ENCODE measurements at places on chromosomes 6 and 20.

DNA sequence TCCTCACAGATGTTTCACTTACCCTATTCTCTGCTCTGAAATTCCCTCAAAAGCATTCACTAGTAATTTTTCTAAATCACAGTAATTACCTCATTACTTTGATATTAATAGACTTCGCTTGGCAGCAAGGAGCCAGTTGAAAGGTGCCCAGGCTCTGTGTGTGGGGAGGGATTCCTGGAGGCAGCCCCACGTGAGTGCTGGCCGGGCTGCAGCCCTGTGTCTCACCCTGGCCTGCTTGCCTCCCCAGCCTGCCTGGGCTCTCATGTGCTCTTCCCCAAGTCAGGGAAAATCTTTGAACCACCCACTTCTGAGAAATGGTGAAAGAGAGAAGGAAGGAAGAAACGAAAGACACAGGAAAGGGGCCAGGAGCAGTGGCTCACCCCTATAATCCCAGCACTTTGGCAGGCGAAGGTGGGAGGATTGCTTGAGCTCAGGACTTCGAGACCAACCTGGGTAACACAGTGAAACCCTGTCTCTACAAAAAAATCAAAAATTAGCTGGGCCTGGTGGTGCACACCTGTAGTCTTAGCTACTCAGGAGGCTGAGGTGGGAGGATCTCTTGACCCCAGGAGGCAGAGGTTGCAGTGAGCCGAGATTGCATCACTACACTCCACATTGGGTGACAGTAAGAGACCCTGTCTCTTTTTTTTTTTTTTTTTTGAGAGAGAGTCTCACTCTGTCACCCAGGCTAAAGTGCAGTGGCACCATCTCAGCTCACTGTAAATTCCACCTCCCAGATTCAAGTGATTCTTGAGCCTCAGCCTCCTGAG, 20.0 kb upstream of the SNTA1 start:
- DNase-seq = no peak

DNA sequence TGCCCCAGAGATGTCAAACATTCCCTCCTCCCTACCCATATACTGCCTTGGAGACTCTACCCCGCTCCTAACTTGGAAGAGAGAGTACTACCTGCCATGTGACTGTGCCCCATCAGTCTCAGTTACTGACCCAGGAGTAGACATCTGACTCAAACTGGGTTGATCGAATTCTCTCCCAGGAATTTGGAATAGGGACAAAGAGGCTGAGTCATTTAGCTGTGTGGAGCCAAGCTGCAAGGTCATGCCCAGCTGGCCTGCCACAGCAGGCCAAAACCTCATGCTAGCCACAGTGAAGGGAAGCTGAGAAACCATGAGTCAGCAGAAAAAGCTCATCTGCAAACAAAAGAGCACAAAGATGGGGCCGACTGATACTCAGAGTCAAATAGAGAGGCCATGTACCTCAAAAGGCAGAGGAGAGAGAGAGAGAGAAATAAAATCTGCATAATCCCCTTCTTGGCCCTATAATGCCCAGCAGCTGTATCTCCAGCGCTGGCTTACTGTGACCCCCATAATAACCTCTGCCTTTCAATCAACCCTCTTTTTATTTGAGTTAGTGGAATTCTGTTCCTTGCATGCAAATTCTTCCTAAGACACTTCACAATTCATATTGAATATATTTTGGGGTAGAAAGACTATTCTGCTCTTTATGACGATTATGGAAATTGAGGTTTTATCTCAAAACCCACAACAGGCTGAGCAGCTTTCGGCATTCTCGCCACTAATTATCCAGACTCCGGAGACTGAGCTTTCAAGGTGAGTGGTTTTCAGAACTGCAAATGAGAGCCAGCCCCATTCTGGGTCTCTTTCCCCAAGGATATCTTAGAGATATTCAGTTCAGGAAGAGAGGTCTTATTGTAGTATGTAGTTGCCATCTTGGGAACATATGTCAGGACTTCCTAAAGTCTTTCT, 21.4 kb upstream of the AKIRIN2 start:
- peak; percentile 98 for DNase-seq

- DNase-seq = peak; percentile 15
Measured at GRCh38 chr20:33299111-33299603, 16.1 kb downstream of the BPIFB1 start.

DNA sequence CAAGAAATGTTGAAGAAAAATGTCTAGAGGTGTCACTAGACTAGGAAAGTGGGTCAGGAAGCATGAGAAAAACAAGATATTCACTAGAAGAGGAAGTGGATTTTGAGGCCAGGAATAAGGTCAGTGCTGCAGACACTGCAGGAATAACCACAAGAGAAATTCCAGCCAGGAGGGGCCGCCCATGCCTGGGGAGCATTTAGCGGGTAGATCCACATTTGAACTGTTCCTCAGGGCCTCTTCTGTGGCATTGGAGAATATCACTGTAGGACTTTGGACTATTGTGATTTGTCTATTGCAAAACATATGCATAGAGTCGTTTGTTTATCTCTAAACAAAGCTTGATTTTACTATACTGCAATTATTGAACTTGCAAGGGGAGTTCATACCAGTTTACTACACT, 49.6 kb upstream of the CCDC28A start:
- peak; percentile 16 for DNase-seq

- DNase-seq = no peak
Measured at GRCh38 chr6:1231941-1232340, 80.0 kb upstream of the FOXQ1 start.

GRCh38 chr6:52136934-52137467, 49.2 kb upstream of the IL17A start:
- no peak for DNase-seq

DNA sequence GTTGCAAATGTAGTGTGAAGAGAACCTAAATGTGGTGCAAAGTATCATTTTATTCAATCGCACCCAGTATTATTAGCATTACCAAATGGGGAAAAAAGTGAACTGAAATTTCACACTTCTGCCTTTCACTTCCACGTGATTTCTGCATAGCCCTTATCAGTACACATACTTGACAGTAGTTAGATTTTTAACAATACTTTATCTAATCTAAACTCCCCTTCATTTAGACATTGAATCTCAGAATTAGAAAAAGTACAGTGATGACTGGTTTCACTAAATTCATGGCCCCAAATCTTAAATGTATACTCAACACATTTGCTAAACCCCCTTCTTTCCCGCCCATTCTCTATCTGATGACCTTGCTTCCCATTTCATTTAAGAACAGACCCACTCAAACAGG, 14.3 kb downstream of the STX7 start:
- DNase-seq = no peak

- DNase-seq = no peak
Measured at GRCh38 chr6:52087498-52087999, at the start of gene PKHD1. PKHD1 (minus strand) TSS chr6:52087613; CDS start chr6:52084933, 2,680 bp downstream.

DNA sequence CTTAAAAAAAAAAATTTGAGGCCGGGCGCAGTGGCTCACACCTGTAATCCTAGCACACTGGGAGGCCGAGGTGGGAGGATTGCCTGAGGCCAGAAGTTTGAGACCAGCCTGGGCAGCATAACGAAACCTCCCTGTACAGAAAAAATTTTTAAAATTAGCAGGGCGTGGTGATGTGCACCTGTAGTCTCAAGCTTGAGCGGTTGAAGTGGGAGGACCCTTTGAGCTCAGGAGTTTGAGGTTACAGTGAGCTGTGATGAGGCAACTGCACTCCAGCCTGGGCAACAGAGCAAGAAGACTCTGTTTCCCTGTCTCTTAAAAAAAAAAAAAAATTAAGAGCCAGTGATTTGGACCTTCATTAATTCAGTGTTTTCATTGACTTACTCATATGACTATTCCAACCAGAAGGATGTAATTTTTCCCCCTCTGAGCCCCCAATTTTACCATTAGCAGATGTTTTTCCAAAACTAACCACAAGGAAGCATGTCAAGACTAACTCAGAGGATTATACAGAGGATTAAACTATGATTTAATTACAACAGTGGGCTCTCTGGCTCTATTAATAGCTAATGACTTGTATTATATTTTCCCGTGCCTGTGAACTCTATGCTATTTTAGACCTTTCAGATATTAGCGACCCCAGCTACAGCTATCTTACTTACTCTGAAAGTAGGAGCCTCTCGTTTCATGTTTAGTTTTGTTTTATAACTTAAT, 75.1 kb downstream of the ARID1B start:
- DNase-seq = no peak

DNA sequence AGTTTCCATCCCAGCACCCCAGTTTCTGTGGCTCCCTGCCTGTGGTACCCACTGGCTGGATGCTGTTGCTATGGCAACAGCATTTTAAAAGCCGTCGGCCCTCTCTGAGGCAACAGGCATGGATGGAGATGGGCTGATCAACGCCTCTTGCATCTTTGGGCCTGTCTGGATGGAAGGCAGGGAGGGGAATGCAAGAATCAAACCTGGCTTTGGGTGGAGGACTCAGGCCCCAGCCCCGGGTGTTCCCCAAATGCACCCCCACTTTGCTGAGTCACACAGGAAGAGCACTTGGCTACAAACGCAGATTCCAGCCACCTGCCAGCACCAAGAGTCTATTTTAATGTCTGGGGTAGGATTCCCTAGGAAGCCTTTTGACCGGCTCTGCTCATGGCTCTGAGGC, 45.7 kb upstream of the TGM2 start:
- no peak for DNase-seq

GRCh38 chr6:55568808-55569439, 10.1 kb downstream of the HMGCLL1 start:
- peak; percentile 1 for DNase-seq

DNA sequence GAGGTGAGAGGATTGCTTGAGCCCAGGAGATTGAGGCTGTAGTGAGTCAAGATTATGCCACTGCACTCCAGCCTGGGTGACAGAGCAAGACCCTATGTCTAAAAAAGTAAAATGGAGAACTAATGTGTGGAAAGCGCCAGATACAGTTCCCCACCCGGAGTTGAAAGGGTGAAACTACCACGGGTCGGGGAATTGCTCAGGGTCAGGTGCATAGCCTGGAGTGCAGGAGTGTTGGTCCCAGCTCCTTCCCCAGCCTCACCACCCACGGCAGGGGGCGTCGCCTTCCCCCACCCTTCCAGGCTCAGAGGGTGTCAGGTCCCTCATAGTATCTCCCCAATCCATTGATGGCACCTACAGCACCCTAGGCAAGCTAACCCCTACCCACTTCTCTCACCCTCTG, 26.1 kb downstream of the C20orf203 start:
- no peak for DNase-seq

DNA sequence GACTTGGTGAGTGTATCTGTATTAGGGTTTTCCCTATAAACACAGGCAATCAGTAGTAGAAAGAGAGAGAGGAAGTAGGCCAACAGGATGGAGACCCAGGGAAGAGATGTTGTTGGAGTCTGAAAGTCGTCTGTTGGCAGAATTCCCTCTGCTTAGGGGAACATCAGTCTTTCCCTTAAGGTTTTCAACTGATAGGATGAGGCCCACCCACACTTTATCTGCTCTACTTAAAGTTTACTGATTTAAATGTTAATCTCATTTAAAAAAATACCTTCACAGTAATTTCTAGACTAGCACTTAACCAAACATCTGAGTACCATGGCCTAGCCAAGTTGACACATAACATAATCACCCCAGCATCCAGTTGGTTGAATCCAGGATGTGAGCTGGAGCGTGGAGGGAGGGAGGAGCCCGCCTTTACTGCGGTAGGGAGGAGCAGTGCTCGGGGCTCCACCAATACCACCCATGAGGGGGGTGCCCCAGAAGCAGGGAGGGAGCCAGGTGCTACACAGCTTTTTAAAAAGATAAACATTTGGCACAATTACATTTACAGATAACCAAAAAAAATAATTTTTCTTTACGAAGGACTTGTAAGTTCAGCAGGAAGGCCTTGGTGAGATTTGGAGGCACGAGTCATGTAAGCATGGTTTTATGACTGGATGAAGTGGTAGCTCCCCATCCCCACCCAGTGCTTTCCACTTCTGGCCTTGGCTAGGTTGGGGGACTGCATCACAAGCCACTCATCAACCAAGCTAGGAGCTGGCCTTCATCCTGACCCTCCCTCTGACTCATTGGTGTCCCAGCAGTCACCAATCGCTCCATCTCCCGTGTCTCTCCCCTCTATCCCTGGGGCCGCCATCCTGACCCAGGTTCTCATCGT, 18.4 kb upstream of the SNX9 start:
- DNase-seq = no peak
